Epithelial cell of proximal tubule (primary cell): ENCODE measurements at places on chromosomes 7 and 10.

GRCh38 chr7:50695026-50695425, 87.7 kb downstream of the GRB10 start:
- no peak for DNase-seq

GRCh38 chr10:62662486-62662885, 142.0 kb upstream of the ADO start:
- DNase-seq = no peak

GRCh38 chr7:833601-834258, 1.5 kb downstream of the SUN1 start:
- no peak for DNase-seq

DNA sequence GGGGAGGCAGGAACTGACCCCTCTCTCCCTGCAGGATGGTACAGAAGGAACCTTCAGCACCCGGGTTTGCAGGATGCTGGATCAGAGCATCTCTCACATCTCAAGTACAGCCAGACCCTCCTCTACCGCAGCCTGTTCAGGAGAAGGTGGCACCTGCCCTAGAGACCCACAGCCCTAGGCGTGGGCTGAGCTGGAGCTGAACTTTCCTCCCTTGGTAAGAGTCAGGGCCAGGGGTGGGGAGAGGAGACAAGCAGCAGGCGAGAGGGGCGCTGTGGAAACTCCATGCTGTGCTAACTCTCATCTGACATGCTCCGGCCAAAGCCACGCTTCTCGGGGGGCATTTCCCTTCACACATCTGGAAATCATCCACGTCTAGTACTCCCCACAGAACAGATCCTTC, 154.4 kb downstream of the DIP2C start:
- DNase-seq = no peak

- no peak for DNase-seq
These were observed 369.6 kb downstream of the KCNMA1 start for GRCh38 chr10:77267703-77268675.

GRCh38 chr7:92716825-92717580, 119.4 kb downstream of the CDK6 start:
- no peak for DNase-seq

DNA sequence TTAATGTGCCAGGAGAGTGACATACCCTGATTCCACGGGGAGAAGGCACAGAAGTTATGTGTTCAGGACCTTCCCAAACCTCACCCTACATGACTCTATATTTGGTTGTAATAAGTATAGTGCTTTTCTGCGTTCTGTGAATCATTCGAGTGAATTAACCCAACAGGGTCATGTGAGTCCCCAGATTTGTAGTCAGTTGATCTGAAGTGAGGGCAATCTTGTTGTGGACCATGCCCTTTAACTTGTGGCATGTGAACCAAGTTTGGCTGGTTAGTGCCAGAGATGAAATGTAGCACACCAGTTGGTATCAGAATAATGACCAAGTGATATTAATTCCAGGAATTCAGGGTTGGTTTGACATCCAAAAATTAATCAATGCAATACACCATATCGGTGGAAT, 70.2 kb downstream of the NHLRC2 start:
- DNase-seq = no peak

- DNase-seq = no peak
These were observed 23.0 kb downstream of the NET1 start for GRCh38 chr10:5435328-5435727.

GRCh38 chr7:15461576-15461975, 100.2 kb downstream of the AGMO start:
- peak; percentile 20 for DNase-seq

DNA sequence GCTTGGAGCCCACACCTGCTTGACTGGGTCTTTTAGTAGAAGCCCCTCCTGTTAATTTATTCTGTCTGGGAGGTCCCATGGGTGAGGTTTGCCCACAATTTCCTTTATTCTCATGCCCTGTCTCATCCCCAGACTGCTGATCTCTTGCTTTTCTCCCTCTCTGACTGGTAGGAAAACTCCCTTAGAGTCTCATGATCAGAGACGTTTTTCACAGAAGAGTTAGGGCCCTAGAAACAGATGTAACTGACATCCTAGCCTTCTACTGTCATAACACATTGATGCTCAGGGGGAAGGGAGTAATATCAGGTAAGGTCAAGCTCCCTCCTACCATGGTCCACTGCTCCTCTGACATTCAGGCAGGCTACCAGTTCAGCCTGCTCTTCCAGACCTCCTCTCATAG, 43.7 kb upstream of the WASL start:
- no peak for DNase-seq

DNA sequence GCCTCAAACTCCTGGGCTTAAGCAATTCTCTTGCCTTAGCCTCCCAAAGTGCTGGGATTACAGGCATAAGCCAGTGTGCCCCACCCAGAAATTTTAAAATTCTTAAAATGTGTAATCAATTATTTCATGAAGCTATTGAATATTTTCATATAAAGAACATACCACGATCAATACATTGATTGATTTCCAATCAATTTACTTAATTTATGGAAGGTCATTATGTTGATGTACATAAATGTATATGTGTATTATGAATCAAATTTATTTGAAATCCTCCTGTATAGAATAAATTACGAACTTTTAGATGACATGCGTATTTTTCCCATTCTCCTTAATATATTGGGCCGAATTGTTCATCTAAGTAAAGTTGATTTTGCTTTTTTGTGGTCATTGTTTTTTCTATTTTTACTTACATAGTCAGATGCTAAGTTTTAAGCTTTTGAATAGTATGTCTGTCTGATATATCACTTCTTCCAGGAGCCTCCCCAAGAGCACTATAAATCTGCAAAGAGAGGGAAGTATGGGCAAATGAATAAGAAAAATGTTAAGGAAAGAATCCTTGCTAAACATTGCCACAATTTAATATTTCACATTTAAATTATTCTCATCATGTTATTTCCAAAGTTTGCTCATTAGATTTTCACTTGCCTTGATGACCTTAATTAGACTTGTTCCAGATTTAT, 35.3 kb downstream of the SKIDA1 start:
- DNase-seq = no peak

DNA sequence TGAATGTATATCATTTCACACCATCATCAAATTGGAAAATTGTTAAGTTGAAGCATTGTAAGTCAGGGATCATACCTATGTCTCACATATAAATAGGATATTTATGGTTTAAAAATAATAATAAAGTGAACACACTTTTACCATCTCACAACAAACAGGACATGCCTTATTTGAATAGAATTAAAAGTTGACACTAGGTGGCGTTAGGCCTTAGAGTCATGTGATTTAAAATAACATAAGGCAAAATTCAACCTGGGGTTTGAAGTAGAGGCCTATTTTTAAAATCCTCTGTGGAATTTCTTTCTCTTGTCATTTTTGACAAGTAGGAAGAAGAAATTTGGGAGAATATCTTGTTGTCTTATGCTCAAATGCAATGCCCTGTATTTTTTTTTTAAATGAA, 184.7 kb upstream of the PCDH15 start:
- no peak for DNase-seq

DNA sequence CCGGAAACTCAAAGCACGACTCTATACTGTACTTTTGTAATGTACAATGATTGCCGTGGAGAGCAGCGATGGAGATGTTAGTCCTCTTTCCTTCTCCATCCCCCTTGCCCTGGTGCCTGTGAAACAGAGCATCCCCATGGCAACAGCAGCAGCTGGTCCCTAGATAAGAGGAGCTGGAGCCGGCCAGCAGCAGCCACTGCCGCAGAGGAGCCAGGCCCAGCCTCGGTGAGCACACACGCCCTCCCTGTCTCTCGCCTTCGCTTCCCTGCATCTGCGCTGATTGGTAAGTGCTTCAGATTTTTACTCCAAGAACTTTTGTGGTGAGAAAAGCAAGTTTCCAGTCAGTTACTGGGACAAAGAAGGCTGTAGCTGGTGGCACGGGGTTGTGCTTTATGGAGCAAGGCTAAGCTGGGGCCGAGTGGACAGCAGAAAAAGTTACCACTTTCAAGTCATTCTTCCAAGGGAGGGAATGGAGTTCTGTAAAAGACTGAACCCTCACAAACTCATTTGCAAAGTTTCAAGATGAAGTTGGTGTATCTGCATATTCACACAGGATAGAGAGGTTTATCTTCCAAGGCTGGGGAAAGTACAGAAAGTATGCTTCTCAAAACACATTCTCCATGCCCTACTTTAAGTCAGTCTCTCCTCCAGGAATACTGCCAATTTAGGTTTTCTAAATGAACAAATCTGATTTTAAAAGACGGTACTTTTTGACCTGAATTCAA, at the start of gene PPP1R17:
PPP1R17 (plus strand) TSS at position 192 of the 725 bp plus-strand sequence. CDS start 5,227 bp downstream, outside the sequence.
- DNase-seq = no peak

GRCh38 chr10:132588301-132589013, 50.9 kb downstream of the INPP5A start:
- DNase-seq = no peak

DNA sequence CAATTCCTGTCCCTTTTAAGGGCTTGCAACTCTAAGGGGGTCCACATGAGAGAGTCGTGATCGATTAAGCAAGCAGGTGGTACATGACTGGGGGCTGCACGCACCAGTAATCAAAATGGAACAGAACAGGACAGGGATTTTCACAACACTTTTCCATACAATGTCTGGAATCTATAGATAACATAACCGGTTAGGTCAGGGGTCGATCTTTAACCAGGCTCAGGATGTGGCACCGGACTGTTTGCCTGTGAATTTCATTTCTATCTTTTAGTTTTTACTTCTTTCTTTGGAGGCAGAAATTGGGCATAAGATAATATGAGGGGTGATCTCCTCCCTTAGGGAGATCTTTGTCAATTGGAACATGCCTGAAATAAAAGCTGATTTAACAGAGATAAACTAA, 370.1 kb downstream of the IPMK start:
- no peak for DNase-seq

DNA sequence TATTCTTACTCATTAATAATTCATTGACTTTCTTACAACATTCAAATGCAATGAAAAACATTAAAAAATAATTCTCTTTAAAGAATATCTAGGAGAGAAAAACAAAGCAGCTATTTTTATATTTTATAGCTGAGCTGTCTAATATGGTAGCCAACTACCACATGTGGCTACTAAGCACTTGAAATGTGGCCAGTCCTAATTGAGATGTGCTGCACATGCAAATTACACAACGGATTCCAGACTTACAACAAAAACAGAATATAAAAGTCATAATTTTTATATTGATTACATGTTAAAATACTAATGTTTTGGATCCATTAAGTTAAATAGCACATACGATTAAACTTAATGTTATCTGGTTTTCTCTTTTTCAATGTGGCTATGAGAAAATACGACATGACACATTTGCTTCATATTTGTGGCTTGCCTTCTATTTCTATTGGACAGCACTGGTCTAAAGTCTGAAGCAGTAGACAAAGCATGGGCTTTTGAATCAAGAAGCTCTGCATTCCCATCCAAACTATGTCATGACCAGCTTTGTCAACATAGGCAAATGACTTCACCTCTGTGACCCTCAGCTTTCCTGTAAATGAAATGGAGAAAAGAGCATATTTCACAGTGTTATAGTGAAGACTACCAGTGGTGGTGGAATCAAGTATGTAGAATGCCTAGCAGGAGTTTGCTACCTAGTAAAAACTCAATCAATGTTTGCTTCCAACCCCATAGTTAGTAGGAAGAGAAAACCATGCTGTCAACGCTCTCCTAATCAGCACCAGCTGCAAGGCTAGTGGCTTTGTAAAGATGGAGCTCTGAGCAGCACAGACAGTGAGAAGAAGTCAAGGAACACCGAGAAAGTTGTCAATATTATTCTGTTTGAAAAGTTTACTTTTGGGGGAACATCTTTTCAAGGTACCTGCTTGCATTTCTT, 37.1 kb upstream of the GDF10 start:
- DNase-seq = no peak

DNA sequence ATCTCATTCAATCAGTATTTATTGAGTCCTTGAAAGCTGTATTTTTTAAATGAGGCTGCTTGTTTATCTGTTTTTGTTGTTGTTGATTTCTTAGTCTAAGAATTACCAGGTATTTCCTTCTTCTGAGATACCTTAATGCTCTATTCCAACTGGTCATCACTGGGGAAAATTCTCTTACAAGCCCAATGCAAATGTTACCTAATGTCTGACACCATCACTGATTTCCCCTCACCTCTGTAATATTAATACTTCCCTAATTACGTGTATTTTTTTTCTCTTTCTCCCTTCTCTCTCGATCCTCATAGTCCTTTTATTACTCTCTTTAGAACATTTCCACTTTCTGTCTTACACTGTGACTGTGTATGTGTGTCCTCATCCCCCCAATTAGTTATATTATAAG, 13.9 kb downstream of the HDAC9 start:
- DNase-seq = no peak

GRCh38 chr7:50743016-50743415, 39.7 kb downstream of the GRB10 start:
- no peak for DNase-seq

DNA sequence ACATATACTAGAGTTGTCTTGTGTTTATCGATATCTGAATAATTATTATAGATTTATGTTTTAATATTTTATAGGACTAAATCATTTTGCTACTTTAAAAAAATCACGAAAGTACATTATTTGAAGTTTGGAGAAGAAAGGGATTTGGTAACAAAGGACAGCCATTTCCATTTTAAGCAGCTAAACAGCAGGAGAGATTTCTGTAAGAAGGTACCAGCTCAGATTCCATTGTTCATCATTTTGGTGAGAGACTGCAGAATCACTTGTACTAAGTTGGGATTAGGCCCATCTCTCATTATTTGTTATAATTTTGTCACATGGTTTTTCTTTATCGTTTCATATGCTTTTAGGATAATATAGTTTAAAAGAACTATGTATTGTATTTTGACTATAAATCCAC, 46.7 kb downstream of the PALS2 start:
- DNase-seq = no peak

DNA sequence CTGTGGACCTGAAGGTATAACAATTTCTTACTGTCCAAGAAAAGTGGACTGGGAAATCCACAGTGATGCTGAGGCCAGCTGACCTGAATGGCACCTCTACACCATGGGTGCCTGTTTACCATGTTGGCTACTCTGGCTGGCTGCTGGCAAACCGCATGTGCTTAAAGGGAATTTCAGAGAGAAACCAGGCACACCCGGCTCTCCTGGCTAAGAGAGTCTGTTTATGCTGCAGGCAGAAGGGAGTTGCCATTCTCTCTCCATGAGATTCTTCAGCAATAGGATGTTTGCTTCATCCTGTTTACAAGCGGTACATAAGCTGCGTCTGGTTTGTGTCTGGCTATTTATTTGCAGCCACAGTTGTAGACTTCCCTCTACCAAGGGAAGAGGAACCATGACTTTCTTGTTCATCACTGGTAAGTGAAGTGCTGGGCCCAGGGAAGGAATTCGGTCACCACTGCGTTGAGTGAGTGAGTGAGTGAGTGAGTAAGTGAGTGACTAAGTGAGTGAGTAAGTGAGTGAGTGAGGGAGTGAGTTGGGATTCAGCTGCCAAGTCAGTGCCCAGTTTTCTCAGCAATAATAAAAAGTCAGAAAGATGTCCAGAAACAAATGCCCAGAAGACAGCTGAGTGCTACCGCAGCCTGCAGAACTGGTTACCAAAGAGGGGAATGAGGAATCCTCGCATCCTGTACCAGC, 90.4 kb downstream of the COBL start:
- peak; percentile 22 for DNase-seq
